GM04503 (cell line): ENCODE measurements at places on chromosomes 11 and 22.

- DNase-seq: no peak
Observed at GRCh38 chr11:121603316-121603715, 150.5 kb upstream of the SORL1-AS1 start.

- no peak for DNase-seq
Observed at GRCh38 chr11:131874070-131874469, 503.7 kb downstream of the NTM start.

GRCh38 chr11:95143106-95143681, 53.5 kb downstream of the ENDOD1 start:
- DNase-seq: no peak

- DNase-seq: no peak
Observed at GRCh38 chr22:33405194-33405593, 347.0 kb upstream of the SYN3 start.

DNA sequence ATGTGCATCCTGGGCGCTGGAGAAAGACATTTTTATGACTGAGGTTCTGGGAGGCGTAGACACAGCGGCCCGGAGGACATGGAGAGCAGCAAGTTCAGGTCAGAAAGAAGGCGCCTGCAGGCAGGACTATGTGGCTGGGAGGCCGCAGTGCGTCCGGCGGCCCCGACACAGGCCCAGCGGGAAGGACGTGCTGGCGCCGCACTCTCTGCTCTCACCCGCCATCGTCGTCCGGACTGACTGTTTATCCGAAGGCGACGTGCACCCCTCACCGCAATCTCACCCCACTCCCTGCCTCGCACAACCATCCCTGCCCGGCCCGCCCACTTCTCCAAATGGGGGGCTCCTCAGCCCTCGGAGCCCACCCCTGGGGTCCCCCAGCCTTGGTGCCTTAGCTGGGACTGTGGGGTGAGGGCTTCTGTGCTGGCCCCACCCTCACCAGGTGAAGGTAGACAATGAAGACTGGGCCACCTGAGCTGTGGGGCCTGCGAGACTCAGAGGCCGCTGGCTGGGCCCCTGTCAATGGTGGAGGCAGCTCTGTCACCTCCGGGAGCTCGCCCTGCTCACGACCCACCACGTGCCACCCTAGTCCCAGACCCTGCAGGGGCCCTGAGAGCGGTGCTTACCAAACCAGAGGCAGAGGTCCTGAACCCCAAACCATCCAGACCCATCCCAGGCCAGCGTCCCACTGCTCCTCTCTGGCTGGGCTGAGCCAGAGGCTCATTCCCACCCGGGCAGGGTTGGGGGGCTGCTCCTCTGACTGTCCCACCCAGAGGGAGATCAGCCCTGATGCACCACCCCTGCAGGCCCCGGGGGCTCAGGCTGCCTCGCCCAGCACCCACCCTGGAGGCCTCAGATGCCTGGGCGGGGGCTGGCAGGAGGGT, 16.2 kb upstream of the MUC5B start:
- no peak for DNase-seq

GRCh38 chr22:35195821-35196220, 61.5 kb upstream of the HMGXB4 start:
- no peak for DNase-seq

GRCh38 chr22:30717952-30718351, 23.3 kb downstream of the OSBP2 start:
- no peak for DNase-seq

DNA sequence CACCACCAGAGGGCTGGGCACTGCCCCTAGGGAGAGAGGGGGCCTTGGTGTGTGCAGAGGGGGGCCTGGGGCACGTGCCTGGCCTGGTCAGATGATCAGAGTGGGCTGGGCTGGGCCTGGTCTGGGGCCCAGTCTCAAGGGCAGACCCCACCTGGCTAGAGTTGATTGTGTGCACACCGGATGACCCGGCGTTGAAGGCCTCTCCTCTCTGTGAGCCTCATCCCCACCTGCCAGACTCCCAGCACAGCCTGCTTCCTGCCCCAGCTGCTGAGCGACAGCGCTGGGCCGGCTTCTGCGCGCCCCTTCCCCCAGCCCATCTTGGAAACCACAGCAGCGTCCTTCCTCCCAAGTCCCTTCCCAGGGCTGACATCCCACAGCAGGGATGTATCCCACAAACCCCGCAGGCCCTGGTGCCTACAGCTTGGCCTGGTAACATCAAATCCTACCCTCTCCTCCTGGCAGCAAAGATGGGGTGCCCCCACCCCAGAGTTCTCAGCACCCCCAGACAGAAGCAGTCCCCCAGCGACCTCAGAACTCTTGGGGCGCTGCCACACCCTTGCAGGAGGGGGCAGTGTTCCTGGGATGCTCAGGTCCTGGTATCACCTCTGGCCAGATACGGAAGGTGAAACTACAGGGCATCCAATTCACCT, 11.0 kb upstream of the TSSC4 start:
- no peak for DNase-seq

DNA sequence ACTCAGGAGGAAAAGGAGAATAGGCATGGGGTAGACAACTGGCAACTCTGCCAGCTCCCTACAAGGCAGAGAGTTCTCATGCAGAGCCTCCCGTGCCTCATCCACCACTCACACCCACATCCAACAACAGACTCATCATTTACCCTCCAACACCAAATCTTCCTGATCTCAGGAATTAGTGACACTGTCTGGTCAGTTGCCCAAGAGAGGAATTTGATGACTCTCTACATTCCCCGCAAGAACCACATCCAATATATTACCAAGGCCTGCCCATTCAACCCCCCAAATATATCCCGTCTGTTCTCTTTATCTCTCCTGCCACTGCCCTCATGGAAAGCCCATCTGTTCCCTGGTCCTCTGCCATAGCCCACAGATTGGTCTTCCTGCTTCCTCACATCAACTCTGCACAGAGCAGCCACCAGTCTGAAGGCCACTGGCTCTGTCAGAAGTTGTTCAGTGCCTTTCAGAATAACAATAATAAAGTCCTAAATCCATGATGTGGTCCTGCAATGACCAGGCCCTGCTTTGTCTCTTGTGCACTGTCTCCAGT, 57.5 kb upstream of the CD82 start:
- DNase-seq: no peak

DNA sequence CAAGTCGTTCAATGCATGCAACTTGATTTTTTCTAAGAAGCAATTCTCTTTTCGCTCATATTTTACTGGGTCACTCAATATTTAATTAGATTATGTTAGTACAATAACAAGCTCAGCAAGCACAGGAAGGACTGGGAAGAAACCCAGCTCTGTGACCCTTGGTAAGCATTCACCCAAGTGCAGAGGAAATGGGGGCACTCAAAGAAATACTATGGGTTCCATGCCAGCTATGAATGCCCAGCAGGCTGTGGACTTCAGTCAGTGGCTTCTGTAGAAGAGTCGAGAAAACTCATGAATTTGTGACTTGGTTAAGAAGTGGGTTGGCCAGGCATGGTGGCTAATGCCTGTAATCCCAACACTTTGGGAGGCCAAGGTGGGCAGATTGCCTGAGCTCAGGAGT, 123.6 kb downstream of the GALNT18 start:
- no peak for DNase-seq

DNA sequence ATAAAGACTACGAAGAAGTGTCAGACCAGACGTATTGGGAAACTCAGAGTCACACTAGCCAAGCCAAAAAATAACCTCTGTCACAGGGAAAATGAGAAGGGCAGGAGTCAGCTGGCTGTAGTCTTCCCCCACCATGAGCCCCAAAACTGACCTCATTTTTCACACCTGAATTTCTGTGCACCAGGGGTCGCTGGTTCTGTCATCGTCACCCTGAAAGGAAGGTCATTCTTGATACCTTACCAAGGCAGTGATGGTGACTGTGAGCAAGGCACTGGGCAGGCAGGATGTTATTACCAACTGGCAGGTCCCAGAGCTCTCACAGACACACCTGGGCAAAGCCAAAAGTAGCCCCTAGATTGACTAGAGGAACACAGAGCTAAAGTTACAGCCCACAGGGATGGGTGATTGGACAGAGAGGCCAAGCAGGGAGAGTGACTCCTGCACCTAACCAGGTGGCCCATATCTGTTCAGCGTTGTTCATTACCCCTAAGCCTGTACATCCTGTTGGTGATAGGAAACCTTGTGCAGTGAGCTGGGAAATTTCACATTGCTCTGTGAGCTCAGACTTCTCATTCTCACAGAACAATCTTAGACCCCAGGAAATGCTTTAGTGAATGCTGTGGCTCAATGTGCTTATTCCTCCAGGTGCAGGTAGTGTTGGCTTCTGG, 32.3 kb upstream of the OR56A1 start:
- no peak for DNase-seq

DNA sequence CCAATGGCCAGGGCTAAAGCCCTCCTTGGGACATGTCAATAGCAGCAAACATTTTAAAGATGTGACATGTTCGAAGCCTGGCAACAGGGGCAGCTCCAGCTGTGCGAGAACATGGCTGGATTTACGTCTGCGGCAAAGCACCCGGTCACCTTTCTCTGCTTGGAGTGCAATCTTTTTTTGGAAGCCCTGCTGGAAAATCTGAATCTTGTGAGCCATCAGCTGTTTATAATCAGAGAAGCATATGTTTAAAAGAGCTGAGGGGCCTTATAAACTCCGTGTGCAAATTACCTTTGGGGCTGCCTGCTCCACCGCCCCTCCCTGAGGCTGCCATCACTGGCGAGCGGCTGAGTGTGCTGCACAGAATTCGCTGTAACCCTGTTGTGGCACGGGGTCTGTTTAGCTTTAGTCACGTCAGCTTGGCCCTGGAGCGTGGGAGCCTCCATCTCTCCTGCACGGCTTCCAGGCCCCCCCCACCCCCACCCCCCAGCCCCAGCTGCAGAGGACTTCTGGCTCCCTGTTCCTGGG, 9.0 kb upstream of the KCNQ1OT1 start:
- no peak for DNase-seq

DNA sequence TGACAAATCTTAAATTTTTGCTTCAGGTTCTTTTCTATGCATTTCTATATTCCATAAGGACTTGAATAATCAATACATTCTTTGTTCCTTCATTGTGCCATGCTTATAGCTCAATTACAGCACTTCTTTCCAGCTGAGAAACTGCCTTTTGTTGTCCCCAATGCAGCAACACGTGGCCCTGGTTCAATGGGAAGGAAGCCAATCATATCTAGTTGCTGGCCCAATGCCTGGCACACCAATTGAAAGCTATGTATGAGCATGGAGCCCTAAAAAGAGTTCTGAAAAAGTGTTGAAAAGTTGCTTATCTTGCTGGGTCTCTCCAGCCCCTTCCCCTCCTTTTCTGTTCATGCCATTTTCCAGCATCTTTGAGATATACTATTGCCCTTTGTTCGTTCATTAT, 448.0 kb upstream of the FAT3 start:
- no peak for DNase-seq

DNA sequence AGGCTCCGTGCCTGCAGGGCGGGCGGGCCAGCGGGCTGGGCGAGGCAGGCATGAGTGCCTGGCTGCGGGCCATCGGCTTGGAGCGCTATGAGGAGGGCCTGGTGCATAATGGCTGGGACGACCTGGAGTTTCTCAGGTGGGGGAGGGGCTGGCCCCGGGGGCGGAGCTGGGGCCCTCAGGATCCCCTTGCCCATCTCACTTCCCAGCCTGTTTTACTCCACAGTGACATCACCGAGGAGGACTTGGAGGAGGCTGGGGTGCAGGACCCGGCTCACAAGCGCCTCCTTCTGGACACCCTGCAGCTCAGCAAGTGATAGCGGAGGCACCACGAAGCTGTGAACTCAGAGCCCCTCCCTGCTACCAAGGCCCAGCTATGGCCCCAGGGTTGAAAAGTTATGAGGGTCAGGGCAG, 5.9 kb downstream of the PHOX2A start:
- no peak for DNase-seq

GRCh38 chr11:74442636-74443035, 24.7 kb downstream of the KCNE3 start:
- DNase-seq: no peak
